Fibroblast of skin of abdomen (primary cell): ENCODE measurements at places on chromosomes 1 and 21.

DNA sequence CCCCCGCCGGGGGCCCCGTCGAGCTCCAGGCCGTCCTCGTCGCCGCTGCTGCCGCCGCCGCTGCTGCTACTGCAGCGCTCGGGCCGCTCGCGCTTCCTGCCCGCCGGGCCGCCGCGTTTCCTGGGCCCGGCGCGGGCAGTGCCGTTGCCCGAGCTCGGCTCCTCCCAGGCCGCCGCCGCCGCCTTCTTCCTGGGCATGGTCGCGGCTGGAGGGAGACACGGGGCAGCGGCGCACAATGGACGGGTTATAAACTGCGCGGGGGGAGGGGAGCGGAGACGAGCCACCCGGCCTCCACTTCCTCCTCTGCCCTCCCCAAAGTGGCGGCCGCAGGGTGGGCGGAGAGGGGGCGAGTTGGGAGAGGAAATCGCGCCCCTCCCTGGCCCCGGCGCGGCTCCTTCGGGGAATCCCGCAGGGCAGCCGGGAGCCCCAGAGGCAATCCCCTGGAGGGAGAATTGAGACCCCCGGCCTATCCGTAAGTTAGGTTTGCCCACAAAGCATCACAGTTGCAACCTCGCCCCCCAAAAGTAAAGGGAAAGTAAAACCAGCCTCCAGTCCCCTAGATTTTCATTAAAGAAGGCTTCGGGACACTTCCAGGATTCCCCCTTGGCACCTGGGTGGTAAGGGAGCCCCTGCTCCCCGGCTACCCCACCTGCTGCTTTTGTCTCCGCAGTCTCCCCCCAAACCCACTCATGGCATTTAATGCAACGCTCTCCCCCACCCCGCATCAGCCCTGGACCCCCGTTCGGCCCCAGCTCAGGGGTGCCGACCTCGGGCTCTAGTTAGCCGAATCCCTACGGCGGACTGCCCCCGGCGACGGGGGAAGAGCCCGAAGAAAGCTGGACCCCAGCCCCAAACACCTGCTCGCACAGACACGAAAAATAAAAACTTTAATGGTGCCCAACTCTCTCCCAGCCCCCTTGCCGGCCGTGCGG is 893 bp downstream of the RCC2 start:
- peak; percentile 58 for DNase-seq

DNA sequence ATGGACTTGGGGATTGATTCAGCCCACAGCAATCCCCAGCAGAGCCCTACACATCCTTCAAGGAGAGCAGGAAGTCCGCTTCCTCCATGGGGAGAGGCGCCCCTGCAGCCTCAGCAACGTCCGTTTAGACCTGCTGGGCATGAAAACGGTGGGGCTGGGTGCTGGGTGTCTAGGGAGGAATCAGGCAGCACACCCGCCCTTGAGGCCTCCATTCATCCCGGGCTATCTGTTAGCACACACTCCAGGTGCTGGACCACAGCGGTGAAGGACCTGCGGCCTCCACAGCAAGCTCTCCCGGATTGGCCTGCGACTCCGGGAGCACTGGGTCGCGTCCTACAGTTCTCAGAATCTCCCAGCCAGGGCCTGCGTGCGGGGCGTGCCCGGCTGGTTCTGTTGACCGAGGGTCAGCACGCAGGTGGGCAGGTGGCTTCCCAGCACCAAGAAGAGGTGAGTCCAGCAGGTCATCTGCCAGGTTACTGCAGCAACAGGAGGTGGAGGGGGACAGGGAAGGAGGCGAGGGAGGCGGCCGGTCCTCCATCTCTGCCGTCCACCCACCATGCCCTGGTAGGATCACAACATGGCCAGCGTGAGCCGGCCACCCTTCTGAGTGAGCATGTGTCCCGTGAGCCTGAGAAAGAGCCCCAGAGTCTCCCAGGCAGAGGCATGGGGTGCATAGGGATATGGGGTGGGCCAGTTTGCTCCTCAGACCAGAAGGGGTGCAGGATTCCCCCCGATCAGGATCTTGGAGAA is 96.6 kb downstream of the RIPK4 start:
- no peak for DNase-seq

- DNase-seq, result peak; percentile 65
Measured at GRCh38 chr1:66489151-66489550, 44.8 kb upstream of the SGIP1 start.

DNA sequence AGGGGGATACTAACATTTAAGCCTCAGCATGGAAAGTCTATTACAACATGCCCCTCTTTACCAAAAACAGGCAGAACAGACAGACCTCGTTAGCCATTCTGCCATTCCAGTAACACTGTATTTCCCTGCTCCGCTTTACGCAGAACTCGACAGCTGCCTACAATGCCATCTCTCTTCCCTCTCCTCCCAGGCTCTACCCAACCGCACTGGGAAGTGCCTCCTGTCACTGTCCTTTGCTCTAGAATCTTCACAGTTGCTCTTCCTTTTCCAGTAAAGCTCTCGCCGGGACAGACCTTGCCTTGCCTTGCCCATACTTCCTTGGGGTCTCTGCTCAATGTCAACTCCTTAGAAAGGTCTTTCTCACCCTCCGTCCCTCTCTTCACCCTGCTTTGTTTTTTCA is 22.8 kb downstream of the COA6 start:
- no peak for DNase-seq

DNA sequence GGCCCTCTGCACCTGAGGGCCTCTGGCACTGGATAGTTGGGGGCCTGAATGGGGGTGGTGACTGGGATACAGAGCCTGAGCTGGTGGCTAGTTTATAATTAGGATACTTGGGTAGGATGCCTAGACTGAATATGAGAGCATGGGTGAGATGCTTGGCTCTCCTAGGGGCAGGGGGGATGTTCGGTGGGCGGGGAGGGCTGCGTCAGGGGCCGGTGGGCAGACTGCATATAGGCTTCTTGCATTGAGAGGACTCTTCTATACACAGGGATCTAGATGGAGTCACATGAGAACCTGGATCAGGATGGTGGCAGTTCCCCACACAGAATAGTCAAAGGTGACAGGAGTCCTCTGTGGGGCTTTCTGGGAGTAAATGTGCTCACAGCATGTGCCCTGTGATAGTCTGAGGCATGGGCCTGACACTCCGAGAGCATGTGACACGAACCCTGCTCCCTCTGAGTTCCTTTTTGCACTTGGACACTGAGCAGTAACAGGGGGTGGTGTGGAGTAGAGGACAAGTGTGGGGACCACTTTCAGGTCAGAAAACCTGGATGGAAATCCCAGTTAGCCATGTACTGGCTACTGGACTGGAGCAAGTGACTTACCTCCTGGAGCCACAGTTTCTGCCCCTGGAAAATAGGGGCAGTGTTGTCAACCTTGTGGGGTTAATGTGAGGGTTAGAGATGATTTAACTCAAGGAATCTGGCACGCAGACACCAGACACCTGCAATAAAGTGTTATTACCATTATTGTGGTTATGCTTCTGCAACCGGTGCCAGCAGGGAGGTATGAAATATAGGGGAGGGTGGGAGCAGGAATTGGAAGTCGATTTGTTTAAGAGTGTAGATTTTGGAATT is 2.2 kb downstream of the MAP7D1 start:
- DNase-seq, result no peak

DNA sequence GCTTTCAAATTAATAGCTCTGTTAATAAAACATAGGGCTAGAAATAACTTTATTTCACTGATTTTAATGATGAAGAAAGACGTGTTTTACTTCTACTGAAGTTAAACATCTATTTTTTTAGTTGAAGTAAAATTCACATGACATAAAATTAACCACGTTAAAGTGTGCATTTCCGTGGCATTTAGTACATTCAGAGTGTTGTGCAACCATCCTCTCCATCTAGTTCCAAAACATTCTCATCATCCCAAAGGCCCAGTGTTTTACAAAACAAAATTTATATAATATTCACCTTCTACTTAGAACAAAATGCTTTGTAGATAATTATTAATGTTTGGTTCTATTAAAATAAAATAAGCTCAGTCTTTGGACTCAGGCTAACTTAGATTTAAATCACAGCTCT is 108.5 kb upstream of the GNG12 start:
- peak; percentile 21 for DNase-seq

DNA sequence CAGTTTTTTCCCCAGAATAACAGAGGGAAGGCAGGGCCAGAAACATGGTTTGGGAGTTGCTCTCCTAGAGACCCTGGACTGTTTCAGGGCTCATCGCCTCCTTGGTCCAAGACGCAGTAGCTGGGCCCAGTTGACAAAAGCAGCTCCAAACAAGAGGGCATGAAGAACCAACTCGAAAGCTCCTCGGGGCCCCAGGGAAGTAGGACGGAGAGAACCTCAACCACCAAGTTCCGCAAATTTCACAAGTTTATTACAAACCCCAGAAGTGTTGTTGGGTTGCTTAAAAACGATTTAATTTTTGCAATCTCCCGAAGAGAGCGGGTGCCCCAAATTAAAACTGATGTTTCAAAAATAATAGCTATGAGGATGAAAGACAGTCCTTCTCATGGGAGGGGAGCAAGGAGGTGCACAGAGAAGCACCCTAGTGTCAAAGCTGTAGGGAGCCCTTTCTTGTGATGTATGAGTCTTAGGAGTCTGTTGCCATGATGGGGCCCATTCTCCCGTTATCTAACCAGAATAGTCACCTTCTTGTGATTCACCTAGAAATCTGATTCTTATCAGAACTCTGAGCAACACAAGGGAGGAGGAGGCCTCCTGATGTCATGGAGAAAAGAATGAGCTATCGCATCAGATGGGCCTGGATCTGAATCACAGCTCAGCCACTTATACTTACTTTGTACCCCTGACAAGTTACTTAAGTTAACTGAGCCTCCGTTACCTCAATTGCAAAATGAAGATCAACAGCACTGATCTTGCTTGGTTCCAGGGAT is 165.7 kb upstream of the IRF2BP2 start:
- no peak for DNase-seq

- peak; percentile 81 for DNase-seq
Measured at GRCh38 chr1:111191496-111191895, 8.9 kb downstream of the DENND2D start.

DNA sequence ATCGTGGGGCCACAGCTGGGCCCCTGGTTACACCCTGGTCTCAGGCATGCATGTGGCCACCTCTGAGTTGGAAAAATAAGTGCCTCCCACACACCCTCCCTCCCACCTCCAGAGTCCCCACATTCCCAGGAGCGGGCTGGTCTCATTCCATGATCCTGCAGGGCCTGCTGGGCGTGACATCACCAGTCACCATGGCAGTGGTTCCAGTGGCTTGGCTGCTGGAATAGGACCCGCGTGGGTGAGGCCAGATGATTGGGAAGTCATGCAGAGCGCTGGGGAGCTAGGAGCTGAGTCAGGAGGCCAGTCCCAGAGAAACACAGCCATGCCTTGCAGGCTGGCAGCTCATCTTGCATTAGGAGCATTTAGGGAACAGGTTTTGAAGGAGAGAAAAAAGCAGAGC is 125.4 kb upstream of the TMEM51 start:
- peak; percentile 72 for DNase-seq

DNA sequence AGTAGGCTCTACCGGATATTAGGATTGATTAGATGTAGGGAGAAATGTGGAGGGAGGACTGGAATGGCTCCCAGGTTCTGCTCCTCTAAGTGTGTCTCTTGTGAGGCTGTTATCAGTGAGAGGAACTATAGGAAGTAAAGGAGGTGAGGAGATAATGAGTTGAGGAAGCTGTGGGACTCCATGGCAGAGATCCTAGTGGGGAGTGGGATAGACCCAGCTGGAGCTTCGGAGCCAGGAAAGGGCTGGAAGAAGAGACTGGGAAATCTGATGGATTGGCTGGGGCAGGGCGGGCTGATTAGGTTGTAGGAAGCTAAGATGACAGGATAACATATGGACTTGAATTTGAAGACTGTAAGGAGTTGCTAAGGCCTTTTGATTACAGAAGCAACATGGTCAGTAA is 14.8 kb upstream of the BCL9 start:
- no peak for DNase-seq

DNA sequence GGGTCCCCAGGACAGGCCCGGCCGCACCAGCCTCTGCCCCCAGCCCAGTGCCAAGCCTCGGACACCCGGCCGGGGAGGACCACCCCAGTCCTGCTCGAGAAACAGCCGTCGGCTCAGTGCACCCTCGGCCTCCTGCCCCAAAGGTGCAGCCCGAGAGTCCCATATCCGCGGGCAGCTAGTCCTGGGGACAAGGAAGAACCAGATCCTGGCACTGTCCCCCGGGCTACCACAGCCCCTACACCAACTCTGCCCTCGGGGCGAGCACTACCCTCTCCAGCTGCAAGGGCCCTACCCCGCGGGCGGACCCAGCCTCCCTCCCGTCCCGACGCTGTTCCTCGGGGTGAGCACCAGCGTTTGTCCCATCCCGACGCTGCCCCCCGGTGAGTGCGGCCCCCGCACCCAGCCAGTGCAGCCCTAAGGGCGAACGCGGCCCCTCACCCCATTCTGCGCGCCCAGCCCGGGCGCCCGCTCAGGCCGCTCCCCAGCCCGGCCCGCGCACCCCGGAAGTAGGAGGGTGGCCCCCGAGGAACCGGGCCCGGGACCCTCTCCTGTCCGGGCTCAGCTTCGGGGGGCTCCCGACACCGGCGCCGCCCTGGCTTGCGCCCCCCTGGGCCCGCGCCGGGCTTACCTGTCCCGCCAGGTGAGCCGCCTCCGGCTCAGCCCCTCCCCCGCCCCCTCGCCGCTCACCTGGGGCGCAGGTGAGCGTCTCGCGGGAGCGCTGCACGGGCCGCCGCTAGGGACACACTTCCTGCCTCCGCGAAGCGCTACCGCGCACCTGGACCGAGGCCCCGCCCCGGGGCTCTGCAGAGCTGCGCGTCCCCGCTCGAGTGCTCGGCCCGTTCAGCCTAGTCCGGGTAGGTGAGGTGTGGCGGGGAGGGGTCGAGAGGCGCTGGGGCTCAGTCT is at the start of gene KDF1:
KDF1 (minus strand) TSS at position 747 of the 903 bp plus-strand sequence. CDS start 8,088 bp downstream, outside the sequence.
- DNase-seq, result no peak

DNA sequence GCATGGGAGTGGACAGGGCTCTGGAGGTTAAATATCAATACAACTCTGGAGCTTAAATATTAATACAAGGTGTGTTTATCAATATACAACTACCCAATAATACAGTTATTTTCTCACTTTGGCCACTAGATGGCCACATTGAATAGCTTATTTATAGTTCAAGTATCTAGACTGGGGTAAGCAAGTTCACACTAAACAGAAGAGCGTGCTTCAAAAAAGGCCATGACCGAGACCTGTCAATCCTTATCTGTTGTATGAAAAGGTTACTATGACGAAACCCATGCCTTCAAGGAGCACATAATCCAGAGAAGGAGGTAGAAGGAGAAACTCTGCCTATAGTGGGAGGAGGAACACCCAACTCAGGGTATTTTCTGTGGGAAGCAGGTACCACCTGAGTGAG is 29.1 kb downstream of the CHML start:
- DNase-seq, result peak; percentile 63

- no peak for DNase-seq
Measured at GRCh38 chr1:151581451-151581850, 30.4 kb upstream of the SNX27 start.

GRCh38 chr1:46043458-46044017 is 88.9 kb downstream of the PIK3R3 start:
- no peak for DNase-seq
